ENCODE measurements at places on chromosomes 1 and 21.

- DNase-seq = peak; percentile 47
These were observed 73.6 kb downstream of the SMYD2 start for GRCh38 chr1:214354440-214355148.

DNA sequence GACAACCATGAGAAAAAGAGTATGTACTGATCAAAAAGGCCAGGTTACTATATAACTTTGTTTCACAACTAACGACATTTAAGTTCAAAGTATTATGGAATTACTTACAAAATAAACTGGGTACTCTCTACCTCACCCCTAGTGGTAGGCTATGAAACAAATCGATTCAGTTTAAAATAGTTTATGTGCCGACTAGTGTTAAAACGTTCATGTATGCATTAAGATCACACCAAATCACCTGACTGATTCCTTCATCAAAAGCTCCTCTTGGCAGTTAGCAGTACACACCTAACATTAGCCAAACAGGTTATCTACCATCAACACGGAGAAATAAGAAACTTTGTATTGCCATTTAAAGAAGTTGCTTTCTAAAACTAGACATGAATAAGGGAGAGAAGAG lies 137.1 kb downstream of the AKT3 start:
- DNase-seq = peak; percentile 8

- DNase-seq = no peak
These were observed 27.0 kb downstream of the FGGY start for GRCh38 chr1:59323879-59324278.

- no peak for DNase-seq
These were observed 1.1 kb upstream of the COL6A2 start for GRCh38 chr21:46096596-46097335.

- DNase-seq = peak; percentile 72
These were observed 164.4 kb upstream of the PALMD start for GRCh38 chr1:99481391-99481996.

DNA sequence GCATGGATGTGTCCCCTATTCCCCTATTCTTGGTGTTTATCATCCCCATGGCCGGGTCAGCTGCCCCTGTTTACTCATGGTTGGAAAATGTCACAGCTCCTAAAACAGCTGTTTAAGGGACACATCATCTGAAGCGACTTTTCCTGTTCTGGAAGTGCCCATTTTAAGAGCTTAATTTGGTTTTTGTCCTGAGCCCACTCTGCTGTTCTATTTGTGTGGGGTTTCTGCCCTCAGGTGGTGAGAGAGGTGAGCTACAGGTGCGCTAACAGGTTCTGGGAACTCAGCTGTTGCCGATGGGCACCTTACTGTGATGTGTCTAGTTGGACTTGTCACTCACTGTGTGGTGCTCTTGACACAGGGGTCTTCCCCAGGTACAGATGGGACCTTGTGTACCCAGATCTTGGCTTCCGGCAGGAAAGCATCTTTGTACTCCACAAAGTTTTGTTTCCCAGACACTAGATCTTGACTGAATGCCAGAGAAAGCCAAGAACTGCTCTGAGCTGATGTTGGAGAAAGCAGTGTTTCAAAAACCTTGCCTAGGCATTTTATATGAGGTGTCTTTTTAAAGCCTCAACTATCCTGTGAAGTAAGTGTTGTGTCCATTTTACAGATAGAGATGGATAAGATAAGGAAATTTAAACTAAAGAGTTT lies 59.0 kb upstream of the CD1D start:
- peak; percentile 36 for DNase-seq

DNA sequence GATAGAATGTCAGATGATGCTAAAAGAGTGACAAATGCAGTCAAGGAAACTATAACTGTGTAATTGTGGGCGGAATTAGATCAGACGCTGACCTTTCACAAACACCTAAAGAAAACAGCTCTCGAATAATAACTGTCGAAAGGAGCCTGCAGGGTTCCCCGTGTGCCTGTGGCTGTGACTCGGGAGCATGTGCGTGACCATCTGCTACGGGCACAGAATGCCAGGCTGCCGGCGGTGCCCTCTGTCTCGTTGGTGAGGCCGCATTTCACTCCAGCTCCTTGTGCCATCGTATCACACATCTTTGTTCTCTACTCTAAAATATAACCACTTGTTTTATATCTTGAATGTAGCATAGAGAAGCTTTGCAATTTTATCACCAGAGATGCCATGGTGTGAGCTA lies 267.8 kb upstream of the FMN2 start:
- no peak for DNase-seq

GRCh38 chr1:44909901-44910544 lies 67.0 kb upstream of the PTCH2 start:
- DNase-seq = no peak

DNA sequence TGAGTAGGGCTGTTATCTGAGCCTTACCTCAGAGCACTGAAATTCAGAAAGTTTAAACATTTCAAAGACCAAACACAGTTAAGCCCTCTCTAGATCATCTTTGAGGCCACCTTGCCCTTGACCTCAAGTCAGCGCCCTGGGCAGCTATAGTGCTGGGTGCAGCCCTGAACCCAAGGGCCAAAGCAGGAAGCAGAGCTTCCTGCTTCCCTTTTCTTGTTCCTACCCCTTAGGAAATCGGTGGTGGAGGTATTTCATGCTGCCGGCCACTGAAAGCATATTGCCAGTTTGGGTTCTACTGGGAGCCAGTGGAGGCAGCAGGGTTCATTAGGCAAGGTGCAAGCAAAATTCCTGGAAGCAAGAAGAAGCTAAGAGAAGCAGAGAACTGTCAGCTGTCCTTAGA lies 26.1 kb downstream of the CD244 start:
- DNase-seq = no peak

GRCh38 chr1:12153181-12153785 lies 13.5 kb upstream of the TNFRSF1B start:
- peak; percentile 78 for DNase-seq

DNA sequence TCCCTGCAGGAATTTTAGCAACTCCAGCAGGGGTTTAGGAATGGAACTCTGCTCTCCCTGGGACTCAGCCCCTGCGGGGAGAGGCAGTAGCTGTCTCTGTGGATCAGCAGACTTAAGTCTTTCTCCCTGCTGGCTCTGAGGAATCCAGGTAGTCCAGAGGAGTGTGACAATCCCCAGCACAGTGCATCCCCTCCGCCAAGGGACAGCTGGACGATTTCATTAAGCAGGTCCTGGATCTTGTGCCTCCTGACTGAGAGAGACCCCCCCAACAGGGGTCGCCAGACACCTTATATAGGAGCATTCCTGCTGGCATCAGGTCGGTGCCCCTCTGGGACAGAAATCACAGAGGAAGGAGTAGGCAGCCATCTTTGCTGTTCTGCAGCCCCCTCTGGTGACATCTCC lies 30.6 kb downstream of the AKT3 start:
- DNase-seq = no peak

DNA sequence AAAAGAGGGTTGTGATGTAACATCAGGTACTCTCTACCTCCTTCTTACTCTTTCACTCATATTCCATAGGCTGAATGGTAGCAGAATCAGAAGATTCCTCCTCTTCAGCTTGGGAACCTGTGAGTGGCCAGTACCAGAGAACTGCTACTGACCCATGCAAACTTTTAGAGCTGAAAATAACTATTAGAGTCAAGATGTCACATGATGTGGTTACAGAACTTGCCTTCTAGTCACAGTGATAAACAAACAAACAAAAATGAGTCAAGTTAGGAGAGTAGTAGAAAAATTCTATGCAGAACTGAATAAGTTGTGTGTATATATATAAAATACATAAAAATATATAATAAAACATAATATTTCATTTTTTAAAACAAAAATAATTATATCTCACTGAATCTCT lies 47.6 kb upstream of the RGS1 start:
- no peak for DNase-seq

GRCh38 chr1:27102707-27103468 lies 52.0 kb downstream of the SLC9A1 start:
- peak; percentile 49 for DNase-seq

GRCh38 chr1:235999259-235999925 lies 65.5 kb downstream of the NID1 start:
- peak; percentile 96 for DNase-seq

DNA sequence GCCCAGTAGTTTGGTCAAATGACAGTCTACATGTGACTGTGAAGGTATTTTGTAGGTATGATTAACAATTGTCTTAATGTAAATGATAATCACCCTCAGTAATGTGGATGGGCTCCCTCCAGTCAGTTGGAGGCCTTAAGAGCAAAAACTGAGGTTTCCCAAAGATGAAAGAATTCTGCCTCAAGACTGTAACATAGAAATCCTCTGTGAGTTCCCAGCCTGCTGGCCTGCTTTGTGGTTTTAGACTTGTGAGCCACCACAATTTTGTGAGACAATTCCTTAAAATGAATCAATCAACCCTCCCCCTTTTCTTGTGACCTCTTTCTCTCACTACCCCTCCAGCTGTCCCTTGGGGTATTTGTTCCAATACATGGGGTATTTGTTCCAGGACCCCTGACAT lies 226.4 kb upstream of the DPYD start:
- DNase-seq = no peak

DNA sequence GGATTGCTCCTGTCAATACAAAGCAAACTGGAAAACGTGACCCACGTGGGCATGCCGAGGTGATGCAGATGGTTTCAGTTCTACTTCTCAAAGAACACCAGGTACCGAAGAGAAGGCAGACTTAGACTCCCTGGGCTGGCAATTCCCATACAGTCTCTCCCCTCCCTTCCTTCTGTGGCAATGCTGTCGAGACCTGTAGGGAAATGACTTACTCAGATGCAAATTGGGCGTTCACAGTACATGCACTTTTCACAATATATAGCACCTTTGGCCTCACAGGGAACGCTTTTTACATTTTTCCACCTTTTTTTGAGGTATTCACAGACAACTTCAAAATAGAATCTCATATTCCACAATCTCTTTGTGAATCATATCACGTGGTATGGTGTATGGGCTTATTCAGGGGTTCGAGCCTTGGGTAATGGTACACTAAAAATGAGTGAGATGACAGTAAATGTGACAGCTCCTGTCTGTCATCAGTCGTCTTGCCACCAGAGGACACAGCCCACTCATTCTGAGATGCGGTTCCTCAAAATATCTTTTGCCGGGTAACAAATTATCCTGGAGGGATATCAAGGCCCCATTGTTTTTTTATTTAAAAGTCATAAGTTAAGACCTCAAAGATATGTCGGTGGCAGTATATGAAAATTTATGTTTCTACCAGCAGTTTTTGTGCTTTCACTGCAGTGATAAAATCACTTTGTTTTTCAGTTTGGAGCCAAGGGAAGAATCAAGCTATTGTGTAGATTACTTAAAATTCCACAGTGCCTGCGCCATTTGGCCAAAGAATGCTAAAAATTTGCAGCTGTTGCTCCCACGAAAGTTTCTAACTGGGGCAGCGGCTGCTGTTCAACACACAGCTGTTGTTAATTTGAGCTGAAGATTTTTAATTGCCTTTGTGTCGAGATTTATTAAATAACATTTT lies 168.4 kb downstream of the ZZZ3 start:
- DNase-seq = peak; percentile 88

- DNase-seq = no peak
These were observed 159.6 kb upstream of the COA6 start for GRCh38 chr1:234213658-234214128.

Data from fibroblast of villous mesenchyme (primary cell).